A549 treated with GW870086 at 1 μM for 4 hours (cell line): ENCODE measurements at places on chromosomes 2 and 18. TPM values are rescaled to one million over a fixed set of nuclear protein-coding genes. Genes with fewer than 3 reads are reported as not detected.

The TDRD15 gene
- not detected in 5 replicates for total RNA-seq

The PLEK gene
- 0.06 TPM in 1 of 5 replicates, not detected in the others for total RNA-seq

The ABHD3 gene
- total RNA-seq = 19.6 to 23.3 TPM (median 21.4 TPM) in 5 replicates

The HMSD gene
- total RNA-seq = 0.71 TPM in 1 of 5 replicates, not detected in the others

The STAM2 gene
- total RNA-seq = 6.6 to 9.9 TPM (median 9.5 TPM) in 5 replicates

The HOXD8 gene
- total RNA-seq = 4.4 to 6.2 TPM (median 4.8 TPM) in 5 replicates

The LOXL3 gene
- total RNA-seq = 0.21 to 0.64 TPM (median 0.37 TPM) in 5 replicates

The E2F6 gene
- total RNA-seq = 24.0 to 26.4 TPM (median 24.3 TPM) in 5 replicates

The C18orf54 gene
- total RNA-seq = 1.6 to 3.4 TPM (median 2.6 TPM) in 5 replicates

The PLGLB2 gene
- 0.17 to 0.34 TPM in 2 of 5 replicates, not detected in the others for total RNA-seq

The SERPINB11 gene
- total RNA-seq = 0.13 to 0.17 TPM (median 0.15 TPM) in 3 of 5 replicates, not detected in the others

The SULT1C4 gene
- total RNA-seq = not detected in 5 replicates

The BOK gene
- 23.4 to 34.1 TPM (median 33.3 TPM) in 5 replicates for total RNA-seq

The RFTN2 gene
- total RNA-seq = not detected in 5 replicates

The DRC1 gene
- 0.19 to 0.45 TPM (median 0.30 TPM) in 5 replicates for total RNA-seq

The CMPK2 gene
- 0.65 to 1.3 TPM (median 0.77 TPM) in 5 replicates for total RNA-seq

The ST8SIA3 gene
- not detected in 5 replicates for total RNA-seq
